Activated CD4-positive, alpha-beta T cell treated with anti-CD3 and anti-CD28 coated beads, Interleukin-2, Interleukin-6, amounts not matched to agents 100 ng/mL and 50 ng/mL, durations not matched to agents 16 hours and 8 hours (primary cell): ENCODE measurements at places on chromosomes 3 and 15.
A peak's percentile ranks its signal among the peaks of the same experiment; 100 is the strongest.

- DNase-seq, result no peak
Measured at GRCh38 chr3:6425289-6425820, 435.6 kb upstream of the GRM7 start.

DNA sequence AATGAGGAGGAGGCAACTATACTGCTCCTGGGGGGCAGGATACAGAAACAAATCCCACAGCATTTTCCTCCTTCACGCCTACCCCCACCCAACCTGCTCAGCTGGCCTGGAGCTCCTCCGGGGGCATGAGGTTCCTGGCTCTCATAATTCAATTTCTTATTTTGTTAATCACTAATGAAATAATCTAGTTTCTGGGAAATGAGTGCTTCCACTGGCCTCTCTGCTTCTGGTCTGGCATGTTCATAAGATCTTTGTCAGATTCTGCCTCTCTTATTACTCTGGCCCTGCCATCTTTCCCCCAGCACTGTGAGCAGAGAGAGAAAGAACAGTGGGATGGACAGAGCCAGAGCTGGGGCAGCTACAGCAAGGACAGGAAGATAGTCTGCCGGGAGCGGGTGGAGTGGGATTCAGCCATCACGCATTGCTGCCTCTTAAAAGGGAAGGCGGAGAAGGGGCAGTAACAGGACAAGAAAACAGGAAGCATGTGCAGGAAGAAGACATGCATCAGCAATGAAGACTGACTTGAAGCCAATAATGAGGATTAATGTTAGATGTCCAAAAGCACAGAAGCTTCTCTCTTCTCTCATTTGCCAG, 13.6 kb downstream of the RPAP1 start:
- DNase-seq, result no peak

GRCh38 chr3:39038165-39038564, 13.6 kb downstream of the SCN11A start:
- DNase-seq, result no peak

DNA sequence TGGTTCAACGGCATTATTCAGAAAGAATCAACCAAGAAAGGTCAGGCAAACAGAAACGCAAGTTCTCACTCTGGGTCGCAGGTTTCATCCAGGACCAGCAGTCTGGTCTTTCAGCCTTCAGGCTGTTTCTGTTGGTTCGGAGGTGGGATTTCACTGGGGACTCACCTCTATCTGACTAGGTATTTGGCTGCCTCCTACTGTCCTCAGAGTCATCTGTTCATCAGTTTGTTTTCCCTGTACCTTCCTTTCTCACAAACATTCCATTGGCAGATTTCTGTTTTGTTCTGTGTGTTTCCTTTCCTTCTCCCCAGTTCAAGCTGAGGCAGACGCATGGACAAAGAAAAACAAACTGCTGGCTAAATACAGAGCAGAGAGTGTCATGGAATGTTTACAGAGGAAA, 1046.6 kb upstream of the CFAP20DC start:
- no peak for DNase-seq

DNA sequence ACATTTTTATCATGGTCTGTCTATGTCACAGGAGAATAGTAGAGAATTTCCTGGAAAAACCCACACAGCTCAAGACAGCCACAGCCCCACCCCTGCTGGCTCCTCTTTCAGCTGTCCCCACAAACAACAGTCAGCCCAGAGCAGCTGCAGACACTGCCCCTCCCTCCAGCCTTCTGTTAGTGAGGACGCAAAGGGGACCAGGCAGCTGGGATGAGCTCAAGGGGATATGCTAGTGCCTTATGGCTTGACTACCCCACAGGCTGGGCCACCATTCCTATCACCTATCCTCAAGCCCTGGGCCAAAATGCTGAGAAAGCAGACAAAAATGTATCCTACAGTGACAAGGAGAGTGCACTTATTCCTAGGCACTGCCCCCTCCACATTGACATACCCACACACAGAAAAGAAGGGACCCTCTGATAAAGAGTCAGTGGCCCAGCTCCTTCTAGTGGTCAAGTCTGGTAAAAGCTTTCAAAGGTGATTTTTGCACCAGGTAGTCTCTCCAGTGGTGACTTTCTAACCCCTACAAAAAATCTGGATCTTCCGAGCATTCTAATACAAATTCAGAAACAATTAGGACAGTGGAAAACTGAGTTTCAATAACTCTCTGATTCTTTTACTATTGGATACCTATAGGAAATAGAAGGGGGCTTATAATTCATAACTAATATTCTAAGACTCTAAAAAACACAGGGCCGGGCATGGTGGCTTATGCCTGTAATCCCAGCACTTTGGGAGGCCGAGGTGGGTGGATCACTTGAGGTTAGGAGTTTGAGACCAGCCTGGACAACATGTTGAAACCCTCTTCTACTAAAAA, 3.0 kb upstream of the MAP1A start:
- peak; percentile 40 for DNase-seq

GRCh38 chr3:157574531-157574930, 71.3 kb upstream of the VEPH1 start:
- DNase-seq, result no peak

GRCh38 chr3:88434001-88434400, 284.2 kb downstream of the C3orf38 start:
- DNase-seq, result no peak

DNA sequence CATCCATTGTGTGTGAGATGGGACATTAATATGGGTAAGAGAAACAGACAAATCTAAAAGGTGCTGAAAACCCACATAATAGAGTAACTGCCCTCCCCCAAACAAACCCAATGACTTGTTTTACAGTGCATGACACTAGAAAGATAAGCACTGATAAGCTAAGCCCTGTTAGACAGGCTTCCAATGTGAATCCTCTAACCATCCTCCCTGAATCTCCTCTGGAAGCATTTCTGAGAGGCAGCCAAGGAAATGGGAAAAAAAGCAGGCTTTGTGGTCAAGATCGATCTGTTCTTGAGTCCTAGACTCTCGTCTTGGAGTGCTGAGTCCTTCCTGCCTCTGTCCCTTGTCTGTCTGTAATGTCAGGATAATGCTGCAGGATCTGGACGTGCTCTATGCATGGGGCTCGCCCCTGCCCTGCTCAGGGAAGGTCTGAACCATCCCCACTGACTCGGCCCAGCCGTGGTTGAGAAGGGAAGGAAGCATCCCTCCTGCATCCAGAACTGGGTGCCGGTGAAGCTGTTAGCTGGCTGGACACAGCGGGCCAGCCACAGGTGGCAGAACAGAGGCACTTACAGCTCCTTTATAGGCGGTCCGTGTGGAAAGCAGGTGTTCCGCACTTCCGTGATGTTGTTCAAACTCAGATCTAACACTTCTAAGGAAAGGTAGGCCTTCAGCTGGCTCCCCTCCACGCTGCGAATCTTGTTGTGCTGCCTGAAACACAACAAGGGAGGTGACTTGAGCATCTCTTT, 84.1 kb downstream of the LRIG1 start:
- no peak for DNase-seq

- no peak for DNase-seq
Measured at GRCh38 chr3:106130384-106131198, 261.8 kb upstream of the CBLB start.

GRCh38 chr3:155805204-155805801, 775 bp downstream of the C3orf33 start:
- peak; percentile 8 for DNase-seq

- DNase-seq, result no peak
Measured at GRCh38 chr3:86986671-86987420, 4.1 kb downstream of the VGLL3 start.

DNA sequence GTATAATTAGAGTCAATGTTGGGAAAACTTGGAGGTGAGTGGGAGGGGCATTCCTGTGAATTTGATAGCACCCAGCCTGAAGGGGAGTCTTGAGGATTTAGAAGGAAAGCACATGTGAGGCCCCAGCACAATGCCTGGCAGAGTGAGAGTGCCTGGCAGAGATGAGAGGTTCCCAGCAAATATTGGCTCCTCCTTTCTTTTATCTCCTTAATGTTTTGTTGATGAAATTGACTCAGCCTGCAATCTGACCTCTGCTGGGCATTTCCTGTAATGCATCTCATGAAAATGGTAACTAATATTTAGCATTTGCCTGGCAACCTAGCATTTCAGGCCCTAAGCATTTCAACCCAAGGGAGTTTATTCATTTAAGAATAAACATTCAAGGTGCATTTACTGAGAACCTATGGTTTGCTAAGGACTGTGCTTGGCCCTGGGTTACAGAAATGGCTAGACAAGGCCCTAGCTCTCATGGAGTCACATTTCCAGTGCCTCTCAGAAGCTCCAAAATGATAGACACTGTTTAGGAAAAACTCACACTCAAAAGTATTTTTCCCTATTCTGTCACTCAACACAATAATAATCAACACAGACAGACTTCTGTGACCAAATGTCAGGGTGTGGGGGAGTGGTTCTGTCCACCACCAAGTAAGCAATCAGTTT, 19.0 kb downstream of the PDHB start:
- DNase-seq, result peak; percentile 67

GRCh38 chr3:43757666-43758321, 67.1 kb downstream of the ABHD5 start:
- DNase-seq, result no peak

- DNase-seq, result no peak
Measured at GRCh38 chr15:38863381-38863780, 298.8 kb upstream of the RASGRP1 start.

GRCh38 chr15:97598353-97598798, 362.1 kb upstream of the ARRDC4 start:
- DNase-seq, result no peak

GRCh38 chr15:85730001-85730820, 64.5 kb downstream of the KLHL25 start:
- peak; percentile 77 for DNase-seq

GRCh38 chr15:92048739-92049138, 195.2 kb downstream of the SLCO3A1 start:
- no peak for DNase-seq

GRCh38 chr3:52339612-52340011, 23.5 kb downstream of the DNAH1 start:
- DNase-seq, result peak; percentile 75

DNA sequence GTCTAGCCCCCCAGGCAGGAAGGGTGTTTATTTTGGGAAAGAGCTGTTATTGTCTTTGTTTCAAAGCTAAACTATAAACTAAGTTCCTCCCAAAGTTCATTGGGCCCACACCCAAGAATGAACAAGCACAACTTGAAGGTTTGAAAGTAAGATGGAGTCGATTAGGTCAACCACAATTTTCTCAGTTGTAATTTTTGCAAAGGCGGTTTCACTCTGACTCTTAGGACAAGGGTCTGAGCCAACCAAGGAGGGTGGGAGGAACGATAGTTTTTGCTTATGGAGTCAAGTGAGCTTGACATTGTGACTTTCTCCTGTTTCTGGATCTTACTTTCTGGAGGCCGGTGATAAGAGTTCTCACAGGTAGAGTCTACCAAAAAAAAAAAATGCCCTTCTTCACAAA, 5.8 kb upstream of the ZNF770 start:
- peak; percentile 89 for DNase-seq

- no peak for DNase-seq
Measured at GRCh38 chr3:2268779-2269178, 170.1 kb downstream of the CNTN4 start.

DNA sequence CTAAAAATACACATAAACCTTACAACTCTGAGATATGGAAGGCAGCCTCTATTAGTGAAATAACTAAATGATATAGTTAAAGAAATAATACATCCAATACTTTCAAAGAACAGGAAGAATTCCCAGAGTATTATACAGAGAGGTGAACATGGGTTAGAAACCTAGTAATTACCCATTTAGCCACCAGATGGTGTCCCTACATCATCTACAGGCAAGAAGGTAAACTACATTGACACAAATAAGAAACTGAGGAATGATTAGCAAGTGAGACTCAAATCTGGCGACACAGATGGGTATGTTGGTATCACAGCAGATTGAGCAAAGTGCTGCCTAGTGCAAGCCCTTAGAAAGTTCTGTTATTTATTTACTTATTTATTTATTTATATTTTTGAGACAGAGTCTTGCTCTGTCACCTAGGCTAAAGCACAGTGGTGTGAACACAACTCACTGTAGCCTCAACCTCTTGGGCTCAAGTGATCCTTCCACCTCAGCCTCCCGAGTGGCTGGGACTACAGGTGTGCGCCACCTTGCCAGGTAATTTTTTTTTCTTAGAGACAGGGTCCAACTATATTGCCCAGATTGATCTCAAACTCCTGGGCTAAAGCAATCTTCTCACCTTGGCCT, 28.2 kb downstream of the NEK4 start:
- peak; percentile 34 for DNase-seq

- no peak for DNase-seq
Measured at GRCh38 chr15:36361351-36361870, 218.0 kb upstream of the CDIN1 start.

- DNase-seq, result no peak
Measured at GRCh38 chr3:110352841-110353604, 718.6 kb upstream of the NECTIN3 start.

- no peak for DNase-seq
Measured at GRCh38 chr3:70824078-70824477, 511.6 kb upstream of the MDFIC2 start.

- no peak for DNase-seq
Measured at GRCh38 chr3:117793622-117794265, 1084.2 kb downstream of the TUSC7 start.

- DNase-seq, result peak; percentile 75
Measured at GRCh38 chr15:50182219-50183013, 420 bp downstream of the SLC27A2 start.

GRCh38 chr3:4827767-4828166, 151.5 kb upstream of the BHLHE40 start:
- DNase-seq, result no peak

DNA sequence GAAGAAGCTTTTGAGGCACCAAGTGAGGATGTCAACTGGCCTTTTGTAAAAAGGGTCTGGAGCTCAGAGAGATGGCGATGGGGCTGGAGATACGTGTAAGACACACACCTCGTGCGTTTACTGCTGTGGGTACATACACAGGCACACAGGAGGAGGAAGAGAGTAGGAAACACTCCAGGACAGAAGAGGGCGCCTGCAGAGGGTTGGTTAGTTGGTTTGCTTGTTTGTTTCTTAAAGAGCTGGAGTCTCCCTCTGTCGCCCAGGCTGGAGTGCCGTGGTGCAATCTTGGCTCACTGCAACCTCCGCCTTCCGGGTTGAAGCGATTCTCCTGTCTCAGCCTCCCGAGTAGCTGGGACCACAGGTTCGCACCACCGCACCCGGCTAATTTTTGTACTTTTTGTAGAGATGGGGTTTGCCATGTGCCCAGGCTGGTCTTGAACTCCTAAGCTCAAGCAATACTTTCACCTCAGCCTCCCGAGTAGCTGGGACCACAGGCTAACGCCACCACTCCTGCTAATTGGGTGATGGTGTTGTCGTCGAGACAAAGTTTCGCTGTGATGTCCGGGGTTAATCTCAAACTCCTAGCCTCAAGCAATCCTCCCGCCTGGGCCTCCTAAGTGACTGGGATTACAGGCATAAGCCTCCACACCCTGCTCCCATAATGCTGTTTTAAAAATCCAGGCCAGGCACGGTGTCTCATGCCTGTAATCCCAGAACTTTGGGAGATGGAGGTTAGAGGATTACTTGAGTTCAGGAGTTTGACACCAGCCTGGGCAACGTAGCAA, 1.3 kb upstream of the PRR20G start:
- no peak for DNase-seq

DNA sequence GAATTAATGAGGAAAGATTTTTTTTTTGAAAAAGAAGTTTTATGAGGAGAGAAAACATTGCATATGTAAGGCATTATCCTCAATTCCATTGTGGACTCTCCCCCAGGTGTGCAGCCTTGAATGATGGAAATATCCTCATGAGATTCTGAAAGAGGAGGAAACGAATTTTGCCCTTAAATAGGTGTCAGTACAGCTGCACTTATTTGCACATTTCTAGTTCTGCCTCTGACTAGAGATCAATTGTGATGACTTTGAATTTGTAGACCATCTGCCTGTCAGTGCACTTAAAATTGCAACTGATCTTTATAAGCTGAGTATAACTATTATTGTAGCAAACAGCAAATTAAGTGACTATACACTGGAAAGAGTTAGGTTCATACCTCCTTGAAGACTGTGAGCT, 141.8 kb downstream of the UBE2E2 start:
- no peak for DNase-seq

- DNase-seq, result no peak
Measured at GRCh38 chr3:184386047-184386806, 6.4 kb downstream of the CHRD start.
